NCI-H1092 treated with DMSO at 0.1 percent for 48 hours (cell line): ENCODE measurements at places on chromosomes 12 and 14.

- no peak for DNase-seq
Measured at GRCh38 chr12:100360450-100360849, 3.6 kb downstream of the SLC17A8 start.

GRCh38 chr12:10497602-10498001, 8.1 kb upstream of the EIF2S3B start:
- no peak for DNase-seq

DNA sequence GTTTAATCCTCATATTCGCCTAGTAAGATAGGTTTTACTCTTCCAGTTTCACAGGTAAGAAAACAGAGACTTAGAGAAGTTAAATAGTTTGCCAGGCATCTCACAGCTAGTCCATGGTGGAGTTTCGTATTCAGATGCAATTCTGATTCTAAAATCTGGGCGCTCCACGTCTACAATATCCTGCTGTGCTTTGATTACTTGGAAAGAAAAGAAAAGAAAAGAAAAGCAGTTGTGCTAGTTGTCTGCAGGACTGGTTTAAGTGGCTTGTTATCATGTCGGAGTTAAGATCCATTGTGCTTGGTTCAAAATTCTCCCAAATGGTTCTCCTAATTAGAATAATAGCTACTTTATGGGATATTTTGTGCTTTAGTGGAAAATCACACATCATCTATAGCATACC, 18.6 kb downstream of the AKAP3 start:
- DNase-seq, result no peak

- DNase-seq, result no peak
Measured at GRCh38 chr14:78253986-78254385, 83.8 kb downstream of the NRXN3 start.

DNA sequence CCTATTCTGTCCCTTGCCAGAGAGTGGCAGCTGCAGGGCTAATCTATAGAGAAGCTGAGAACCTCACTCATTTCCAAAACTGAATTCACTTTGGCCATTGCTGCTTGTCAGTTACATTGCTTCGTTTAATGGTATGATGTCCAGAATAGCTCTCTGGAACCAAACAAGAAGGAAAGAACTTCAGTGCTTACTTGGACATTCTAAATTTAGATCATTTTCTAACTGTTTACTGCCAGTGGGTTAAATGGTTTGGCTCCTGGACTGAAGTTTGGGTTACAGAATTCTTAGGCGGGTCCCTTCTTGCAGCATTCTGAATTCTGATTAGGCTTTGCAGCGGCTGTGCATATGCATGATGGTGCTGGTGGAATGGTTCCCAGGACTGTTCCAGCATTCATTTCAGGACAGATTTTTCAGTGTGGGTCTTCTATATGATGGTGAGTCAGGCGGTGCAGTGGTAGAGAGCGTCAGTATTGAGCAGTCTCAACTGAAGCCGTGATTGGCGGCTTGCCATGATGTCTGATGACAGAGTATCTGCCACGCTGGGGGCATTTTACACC, 148.7 kb downstream of the DYRK2 start:
- DNase-seq, result no peak

GRCh38 chr12:94167756-94168416, 19.5 kb downstream of the PLXNC1 start:
- no peak for DNase-seq

DNA sequence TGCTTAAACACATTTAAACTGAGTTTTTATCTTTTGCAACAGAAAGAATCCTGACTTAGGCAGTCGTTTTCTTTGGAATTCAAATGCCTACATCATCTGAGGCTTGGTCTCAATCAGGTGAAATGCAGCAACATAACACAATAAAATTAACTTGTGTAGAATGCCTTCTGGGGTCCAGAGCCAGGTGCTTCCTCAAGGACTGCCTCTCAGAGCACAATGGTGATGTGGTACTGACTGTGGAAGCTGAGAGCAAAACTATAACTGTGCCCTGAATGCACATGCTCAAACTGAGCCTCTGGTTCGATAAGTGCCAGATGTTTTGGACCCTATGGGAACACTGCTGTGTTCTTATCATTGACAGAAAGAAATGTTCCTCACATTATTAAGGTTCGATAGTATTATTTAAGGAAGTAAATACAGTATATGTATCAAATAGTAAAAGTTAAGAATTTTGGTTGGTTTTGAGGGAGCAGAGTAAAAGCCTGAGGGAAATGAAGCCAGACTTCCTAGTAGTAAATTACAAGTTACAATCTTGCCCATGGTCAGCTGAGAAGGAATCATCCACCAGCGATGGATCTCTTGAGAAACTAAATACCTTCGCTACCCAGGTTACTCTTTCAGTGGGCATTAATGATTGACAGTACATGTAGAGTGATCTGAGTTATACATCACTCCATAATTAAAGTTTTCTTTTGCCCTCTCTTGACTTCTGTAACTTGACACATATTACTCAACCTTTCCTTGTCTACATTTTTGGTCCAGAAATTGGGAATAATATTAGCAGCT, 122.9 kb upstream of the ATP2B1 start:
- DNase-seq, result no peak

- DNase-seq, result no peak
Measured at GRCh38 chr12:52630599-52631200, 12.3 kb upstream of the KRT73 start.

GRCh38 chr12:121769831-121770301, 23.6 kb downstream of the RHOF start:
- no peak for DNase-seq

DNA sequence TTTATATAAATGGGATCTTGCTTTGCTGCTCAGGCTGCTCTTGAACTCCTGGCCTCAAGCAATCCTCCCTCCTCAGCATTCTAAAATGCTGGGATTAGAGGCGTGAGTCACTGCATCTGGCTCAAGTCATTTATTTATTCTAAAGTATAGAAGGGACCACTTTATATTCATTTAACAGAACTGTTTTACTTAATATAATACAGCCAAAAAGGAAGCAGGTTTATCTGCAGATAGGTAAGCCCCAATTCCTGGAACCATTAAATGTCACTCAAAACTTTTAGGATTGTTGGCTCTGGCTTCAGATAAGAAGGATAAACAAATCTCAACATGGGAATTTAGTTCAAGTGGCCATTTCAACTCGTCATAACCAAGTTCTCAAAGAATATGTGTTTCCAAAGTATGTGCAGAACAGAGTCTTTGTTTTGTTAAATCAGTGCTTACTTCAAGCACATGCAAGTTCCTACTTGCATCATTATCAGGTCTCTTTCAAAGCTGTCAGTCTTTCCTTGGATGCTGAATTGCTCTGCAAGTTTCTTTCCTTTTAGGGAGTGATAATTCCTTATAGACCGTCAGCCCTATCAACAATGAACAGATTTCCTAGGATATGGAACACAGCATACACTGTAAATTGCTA, 60.4 kb downstream of the KITLG start:
- no peak for DNase-seq

DNA sequence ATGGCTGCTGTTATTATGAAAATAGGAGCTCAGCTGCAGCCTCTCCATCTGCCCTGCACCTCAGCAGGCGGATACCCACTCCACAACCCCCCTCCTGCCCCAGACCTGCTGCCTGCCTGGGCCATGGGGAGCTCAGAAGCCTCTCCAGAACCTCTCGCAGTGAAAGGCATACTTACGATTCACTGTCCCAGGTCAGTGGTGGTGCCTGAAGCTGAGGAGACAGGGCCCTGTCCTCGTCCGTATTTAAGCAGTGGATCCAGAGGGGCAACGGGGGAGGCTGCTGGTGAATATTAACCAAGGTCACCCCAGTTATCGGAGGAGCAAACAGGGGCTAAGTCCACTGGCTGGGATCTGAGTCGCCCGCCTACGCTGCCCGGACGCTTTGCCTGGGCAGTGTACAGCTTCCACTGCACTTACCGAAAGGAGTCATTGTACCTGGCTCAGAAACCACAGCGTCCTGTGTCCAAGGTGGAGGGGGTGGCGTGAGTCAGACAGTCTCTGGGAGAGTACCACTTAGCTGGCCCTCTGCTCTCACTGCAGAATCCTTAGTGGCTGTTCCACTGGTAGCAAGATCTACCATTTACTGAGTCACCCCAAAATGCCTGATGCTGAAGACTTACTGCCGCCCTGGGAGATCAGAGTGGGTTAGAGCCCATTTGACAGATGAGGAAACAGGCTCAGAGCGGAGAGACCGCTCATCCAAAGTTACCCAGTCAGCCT, at the start of gene SERPINA1:
Gene SERPINA1 (minus strand): TSS at position 219 of the 720 bp plus-strand sequence. CDS start 5,365 bp downstream, outside the sequence.
- no peak for DNase-seq

DNA sequence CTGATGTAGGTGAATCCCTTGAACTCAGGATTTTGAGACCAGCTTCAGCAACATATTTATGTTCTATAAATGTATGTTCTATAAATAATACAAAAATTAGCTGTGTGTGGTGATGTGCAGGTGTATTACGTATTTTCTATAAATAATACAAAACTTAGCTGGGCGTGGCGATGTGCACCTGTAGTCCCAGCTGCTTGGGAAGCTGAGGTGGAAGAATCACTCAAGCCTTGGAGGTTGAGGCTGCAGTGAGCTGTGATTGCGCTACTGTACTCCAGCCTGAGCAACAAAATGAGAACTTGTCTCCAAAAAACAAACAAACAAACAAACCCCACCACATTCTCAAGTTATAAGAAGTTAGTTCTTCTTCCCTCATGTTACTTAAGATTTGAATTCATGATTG, 39.5 kb downstream of the GABARAPL1 start:
- no peak for DNase-seq

GRCh38 chr12:51471111-51471864, 46.7 kb downstream of the SLC4A8 start:
- no peak for DNase-seq

- no peak for DNase-seq
Measured at GRCh38 chr12:127054531-127054930, 1212.4 kb upstream of the TMEM132C start.

GRCh38 chr12:52210186-52210924, 18.5 kb upstream of the KRT80 start:
- no peak for DNase-seq

GRCh38 chr14:89236851-89237250, 180.2 kb downstream of the FOXN3 start:
- DNase-seq, result no peak

GRCh38 chr14:48430805-48431204, 755.4 kb upstream of the MDGA2 start:
- no peak for DNase-seq

- DNase-seq, result no peak
Measured at GRCh38 chr12:96994900-96995299, 87.8 kb downstream of the NEDD1 start.

DNA sequence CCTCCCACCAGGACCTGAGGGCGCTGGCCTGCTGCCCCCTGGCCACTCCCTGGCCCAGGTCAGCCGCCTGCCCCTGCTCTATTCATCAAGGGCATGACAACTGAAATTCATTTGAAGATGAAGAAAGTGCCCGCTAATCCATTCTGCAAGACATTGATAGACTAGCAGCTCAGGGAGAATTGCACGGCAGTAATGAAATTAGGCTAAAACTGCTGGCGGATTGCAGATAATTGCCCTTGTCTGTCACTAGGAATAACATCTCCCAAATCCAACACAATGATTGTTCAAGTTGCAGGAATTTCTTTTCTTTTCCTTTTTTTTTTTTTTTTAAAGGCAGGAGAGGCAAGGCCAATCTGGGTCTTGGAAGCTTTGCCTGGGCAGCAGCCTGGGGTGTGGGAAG, 44.5 kb downstream of the MVK start:
- DNase-seq, result no peak
